ENCODE measurements at places on chromosomes 16 and 17.

DNA sequence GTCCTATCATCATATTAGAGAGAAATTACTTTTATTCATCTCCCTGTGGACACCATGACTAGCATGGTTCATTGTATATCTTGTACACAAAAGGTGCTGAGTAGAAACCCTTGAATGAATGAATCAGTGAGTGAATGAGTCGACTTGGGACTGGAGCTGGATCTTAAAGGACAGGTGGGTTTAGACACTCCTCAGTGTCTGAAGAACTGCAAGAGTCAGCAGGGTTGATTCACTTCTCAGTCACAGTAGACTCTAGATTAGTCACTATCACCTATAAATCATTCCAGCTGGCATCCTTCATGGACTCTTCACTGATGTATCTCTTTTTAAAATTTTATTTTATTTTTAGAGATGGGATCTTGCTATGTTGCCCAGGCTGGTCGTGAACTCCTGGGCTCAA lies 30.1 kb upstream of the PMFBP1 start:
- no peak for DNase-seq

- DNase-seq = no peak
Measured at GRCh38 chr16:84049403-84050060, 6.9 kb upstream of the SLC38A8 start.

DNA sequence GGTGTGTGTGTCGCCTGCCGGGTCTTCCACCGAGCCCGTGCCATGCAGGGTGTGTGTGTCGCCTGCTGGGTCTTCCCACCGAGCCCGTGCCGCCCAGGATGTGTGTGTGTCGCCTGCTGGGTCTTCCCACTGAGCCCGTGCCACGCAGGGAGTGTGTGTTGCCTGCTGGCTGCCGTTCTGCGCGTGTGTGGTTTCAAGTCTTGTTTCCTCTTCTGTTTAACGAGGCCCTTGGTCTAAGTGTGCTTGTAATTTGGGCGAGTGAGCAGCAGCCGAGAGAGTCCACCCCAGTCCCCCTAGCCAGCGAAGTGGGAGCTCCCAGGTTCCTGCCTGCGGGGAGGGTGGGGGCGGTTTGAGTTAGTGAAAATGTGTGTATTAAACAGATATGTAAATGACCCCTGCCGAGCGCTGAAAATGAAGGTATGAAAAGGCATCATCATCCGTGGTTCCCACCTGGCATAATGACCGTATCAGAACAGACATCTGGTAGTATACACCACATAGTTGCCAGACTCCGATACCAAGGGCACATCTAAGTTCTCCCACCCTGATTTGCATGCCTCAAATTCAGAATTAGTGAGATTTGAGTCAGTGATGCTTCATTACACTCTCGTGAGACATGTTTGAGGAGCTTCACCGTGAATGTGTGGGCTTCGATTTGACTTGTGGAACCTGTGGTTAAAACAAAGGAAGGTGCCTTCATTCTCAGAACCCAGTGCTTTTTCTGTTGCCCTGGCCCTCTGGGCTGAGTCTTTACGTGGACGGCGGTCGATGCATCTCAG lies 114.5 kb upstream of the CHMP6 start:
- DNase-seq = no peak

GRCh38 chr17:5560361-5560988 lies 23.8 kb downstream of the NLRP1 start:
- no peak for DNase-seq

- peak; percentile 89 for DNase-seq
Measured at GRCh38 chr17:64448665-64449512, at the start of gene MILR1. Gene MILR1, plus strand, starts transcription at chr17:64449115. Its CDS starts 54 bp downstream, at chr17:64449169.

DNA sequence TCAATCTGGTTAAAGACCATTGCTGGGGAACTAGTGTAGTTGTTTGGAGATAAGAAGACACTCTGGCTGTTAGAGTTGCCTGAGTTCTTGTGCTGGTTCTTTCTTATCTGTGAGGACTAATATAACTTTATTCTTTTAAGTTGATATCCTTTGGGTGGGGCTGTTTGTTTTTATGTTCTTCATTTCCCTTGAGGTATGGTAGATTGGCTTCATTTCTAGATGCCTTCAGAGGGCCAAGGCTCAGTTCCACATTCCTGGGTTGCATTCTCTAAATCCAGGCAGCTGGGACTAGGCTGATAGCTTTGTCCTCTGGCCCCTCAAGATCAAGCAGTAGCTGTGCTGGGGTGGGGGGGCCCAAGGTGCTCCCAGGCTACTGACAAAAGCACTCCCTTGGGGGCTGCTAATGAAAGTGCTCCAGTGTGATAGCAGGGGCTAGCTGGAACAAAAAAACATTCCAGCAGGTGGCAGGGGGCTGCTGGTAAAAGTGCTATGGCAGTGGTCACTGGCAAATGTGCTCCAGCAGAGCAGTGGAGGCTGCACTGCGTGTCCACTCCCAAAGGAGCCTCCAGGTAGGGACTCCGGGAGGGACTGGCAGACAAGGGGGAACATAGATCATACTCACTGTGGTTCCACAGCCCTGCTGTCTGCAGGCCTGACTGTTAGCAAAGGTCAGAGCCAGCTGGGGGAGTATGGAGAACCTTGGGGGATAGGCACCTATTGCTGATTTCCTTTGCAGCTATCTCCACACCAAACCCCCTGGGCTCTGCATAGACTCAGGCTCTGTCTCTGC lies 45.9 kb upstream of the KCNJ16 start:
- no peak for DNase-seq

DNA sequence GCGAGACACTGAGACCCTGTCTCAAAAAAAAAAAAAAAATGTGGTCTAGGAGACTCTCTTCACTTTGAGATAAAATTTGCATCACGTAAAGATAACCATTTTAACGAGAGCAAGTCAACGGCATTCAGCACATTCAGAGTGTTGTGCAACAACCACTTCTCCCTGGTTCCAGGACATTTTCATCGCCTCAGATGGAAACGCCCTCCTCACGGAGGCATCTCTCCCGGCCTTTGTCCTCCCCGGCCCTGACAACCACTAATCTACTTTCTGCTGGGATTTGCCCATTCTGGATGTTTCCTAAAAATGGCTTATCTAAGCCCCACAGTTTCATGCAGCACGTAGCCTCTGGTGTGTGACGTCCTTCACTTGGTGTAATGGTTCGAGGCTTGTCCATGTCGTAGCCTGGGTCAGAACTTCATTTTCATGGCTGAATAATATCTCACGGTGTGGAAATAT lies 6.4 kb upstream of the NPRL3 start:
- DNase-seq = no peak

- DNase-seq = no peak
Measured at GRCh38 chr17:80252871-80253270, 7.8 kb upstream of the RNF213 start.

GRCh38 chr16:16879567-16880251 lies 500.8 kb downstream of the NPIPA7 start:
- no peak for DNase-seq

- no peak for DNase-seq
Measured at GRCh38 chr16:76885776-76886537, 305.0 kb upstream of the MON1B start.

DNA sequence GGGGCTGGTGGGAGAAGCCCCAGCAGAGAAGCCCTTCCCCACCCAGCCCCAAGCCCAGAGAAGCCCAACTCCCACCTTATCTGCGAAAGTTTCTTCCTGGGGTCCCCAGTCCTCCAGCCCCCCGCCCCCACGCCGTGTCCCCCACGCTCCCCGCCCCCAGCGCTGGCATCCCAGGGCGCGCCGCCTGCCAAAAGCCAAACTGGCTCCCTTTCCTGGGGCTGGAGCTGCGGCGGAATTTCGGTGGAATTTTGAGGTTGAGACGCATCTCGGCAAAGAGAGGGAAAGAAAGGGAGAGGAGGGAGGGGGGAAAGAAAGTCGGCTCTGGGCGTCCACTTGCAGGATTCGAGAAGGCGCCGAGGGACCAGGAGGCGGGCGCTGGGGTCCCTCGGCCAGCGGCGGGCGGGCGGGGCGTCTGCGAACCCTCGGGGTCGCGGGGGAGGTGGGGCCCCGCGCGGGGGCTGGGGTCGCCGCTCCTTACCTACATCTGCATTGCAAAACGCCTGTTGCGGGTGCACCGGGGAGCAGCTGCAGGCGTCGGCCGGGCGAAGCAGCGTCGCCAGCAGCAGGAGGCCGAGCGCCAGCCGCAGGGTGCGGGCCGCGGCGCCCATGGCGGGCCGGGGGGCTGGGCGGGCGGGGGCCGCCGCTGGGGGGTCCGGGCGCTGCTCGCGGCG lies 571 bp downstream of the TIMP2 start:
- DNase-seq = no peak

DNA sequence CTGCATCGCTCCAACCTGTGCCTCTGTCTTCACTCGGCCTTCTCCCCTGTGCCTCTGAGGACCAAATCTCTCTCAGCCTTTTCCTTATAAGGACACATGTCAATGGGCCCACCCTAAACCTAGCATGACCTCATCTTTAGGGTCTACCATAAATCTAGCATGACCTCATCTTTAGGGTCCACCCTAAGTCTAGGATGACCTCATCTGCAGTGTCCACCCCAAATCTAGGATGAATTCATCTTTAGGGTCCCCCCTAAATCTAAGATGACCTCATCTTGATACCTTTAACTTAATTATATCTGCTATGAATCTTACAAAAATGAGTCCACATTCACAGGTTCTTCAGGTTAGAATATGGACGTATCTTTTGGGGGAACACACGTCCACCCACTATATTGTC lies 131.1 kb upstream of the RPL38 start:
- DNase-seq = no peak

GRCh38 chr17:73785958-73786743 lies 141.9 kb upstream of the SDK2 start:
- no peak for DNase-seq

GRCh38 chr17:1024076-1024475 lies 27.1 kb downstream of the TIMM22 start:
- DNase-seq = no peak

DNA sequence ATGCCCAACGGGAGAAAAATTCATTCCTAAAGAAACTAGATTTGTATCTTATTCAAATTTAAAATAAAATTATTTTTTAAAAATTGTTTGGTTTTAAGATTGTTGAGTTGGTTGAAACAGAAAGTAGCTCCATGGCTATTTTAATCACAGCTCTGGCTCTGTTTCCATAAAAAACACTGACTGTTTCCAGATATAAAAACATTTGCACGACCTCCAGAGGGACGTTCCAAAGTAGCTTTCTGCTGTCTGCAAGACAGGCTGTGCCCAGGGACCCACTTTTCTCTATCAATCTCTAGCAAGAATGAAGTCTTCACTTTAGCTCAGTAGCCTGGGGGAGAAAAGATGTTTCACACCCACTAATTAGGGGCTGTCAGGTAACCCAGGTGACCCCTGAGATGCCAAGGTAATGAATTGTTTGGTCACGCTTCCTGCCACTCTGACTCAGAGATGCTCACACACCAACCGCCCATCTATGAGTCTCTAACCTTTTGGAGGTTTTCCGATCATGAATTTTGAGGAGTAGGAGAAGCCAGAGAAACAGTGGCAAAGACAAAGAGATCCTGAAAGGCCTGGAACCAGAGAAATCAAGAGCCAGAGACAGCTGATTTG lies 220.1 kb upstream of the SOX9 start:
- DNase-seq = no peak

DNA sequence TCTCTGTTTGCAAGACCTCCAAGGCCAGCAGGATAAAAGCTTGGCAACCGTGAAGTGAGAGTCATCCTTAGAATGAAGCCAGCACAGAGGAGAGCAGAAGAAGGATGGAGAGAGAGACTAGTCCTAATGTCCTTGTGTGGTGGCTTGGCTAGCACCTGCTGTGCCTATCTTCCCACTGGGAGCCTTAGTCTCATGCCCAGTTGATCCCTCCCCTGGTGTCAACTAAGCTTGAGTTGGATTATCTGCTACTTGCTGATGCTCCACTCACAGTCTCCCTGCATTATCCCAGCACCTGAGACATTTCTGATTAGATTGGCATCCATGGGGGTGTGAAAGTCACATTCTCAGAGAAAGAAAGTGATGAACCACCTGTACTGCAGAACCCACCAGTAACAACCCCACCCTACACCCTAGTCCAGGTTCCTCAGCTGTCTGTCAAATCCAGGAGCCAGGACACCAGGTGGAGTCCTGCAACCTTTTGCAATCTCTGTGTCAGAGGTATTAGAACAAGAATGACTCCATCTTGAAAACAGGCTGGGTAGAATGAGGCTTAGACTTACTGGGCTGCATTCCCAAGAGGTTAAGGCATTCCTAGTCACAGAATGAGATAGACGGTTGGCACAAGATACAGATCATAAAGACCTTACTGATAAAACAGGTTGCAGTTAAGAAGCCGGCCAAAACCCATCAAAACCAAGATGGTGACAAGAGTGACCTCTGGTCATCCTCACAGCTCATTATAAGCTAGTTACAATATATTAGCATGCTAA lies 460.2 kb upstream of the C16orf82 start:
- DNase-seq = no peak

DNA sequence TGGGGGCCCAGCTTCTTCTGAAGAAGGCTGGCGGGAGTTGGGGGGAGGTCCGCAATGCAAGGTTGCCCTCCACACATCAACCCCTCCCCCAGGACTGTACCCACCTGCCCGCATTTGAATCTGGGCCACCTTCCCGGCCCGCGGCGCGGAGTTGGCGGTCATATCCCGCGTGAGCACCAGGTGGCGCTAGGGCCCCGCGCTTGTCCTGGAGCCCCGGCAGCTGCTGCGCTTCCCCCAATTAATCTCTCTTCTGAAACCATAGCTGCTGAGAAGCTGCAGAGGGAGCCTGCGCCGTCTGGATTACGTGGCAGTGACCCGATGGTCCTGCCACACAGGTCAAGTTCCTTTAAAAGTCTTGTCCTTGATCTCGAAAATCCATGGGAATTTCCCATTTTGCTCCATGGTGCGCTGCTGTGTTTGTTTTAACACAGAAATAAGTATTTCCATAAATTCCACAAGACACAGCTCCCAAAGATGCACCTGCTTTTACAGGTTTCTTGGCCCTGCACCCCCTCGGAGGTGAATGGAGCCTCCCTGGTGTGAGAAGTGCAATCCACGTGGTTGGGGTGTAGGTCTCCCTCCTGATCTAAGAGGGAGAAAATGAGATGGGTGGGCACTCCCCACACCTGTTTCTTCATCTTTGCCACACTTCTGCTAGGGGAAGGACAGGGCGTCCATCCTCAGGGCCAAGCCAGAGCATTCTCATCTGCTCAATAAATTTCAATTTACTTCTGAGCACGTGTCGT lies 22.1 kb downstream of the COX4I1 start:
- no peak for DNase-seq

DNA sequence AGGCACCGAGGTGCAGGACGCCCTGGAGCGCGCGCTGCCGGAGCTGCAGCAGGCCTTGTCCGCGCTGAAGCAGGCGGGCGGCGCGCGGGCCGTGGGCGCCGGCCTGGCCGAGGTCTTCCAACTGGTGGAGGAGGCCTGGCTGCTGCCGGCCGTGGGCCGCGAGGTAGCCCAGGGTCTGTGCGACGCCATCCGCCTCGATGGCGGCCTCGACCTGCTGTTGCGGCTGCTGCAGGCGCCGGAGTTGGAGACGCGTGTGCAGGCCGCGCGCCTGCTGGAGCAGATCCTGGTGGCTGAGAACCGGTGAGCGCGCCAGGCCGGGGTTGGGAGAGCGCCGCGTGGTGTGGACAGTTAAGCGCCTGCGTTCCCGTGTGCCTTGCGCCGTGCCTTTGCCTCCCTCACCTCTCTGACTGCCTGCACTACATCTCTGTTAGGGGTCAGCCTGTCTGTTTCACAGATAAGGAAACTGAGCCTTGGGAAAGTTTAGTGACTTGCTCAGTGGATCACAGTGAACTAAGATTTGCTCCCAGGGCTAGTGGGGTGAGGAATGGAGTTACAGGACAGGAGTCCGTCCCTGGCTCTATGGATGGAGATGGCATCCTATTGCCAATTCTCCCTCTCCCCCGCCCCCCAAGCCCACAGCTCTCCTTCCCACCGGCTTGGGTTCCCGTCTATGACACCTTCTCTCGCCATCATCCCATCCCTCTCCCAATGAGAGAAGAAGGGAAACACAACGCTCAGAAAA lies 880 bp downstream of the SARM1 start:
- DNase-seq = no peak

Measured in vagina (tissue), 2 donors.